Activated T-cell treated with anti-CD3 and anti-CD28 coated beads, Interleukin-2, amount 50 U/mL, for 48 hours (primary cell): ENCODE measurements at places on chromosomes 12 and 14.

DNA sequence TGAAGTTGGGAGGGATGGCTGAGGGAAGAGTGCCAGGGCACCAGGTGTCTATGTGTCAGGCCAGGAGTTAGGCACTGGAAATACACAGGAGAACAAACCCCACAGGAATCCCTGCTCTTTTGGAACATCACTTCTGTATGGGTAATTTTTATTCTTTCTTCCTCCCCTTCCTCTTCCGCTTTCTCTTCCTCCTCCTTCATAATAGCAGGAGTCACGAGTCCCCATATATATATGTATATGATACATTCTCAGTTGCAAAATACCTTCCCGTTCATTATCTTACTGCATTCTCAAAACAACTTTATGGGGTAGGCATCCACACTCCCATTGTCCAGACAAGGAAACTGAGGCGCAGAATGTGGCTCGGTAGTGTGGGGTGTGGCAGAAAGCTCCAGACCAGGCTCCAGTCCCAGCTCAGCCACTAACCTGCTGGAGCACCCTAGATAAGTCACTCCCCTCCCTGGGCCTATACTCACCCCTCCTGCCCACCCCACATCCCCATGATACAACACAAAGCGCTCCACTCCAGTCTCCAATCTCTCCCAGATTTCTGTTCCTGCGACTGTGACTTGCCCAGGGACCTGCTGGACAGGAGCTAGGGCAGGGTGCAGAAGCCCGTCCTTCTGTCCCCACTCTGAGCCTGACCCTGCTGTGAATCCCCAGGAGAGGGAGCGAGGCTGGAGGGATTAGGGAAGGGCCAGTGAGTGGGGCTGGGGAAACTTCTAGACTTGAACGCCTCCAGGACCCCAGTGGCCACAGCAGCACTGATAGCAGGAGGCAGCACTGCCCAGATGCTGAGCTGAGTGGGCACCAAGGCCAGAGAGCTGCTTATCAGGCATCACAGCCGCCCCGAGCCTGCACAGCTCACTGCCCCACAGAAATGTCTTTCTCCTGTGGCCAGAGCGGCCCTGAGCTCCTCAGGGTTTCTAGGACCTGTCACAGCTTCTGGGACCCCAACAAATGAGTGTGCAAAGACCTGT is 1.4 kb upstream of the AQP2 start:
- DNase-seq, result no peak

DNA sequence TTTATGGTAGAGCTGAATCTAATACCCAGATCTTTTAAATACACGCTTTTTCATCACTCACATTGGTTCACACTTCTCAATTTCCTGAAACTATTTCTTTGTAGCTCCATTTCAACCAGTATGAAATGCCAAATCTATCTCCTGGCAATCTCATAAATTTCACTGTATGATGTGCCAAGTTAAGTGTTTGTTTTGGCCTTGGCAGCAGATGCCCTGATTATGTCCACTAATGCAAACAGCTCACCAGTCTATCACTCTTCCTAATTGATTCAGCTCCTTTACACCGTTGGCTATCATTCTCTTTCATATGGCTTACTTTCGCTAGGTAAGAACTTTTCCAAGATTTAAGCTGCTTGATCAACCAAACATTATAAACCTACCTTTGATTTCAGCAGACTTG is 58.6 kb downstream of the ZFC3H1 start:
- no peak for DNase-seq

DNA sequence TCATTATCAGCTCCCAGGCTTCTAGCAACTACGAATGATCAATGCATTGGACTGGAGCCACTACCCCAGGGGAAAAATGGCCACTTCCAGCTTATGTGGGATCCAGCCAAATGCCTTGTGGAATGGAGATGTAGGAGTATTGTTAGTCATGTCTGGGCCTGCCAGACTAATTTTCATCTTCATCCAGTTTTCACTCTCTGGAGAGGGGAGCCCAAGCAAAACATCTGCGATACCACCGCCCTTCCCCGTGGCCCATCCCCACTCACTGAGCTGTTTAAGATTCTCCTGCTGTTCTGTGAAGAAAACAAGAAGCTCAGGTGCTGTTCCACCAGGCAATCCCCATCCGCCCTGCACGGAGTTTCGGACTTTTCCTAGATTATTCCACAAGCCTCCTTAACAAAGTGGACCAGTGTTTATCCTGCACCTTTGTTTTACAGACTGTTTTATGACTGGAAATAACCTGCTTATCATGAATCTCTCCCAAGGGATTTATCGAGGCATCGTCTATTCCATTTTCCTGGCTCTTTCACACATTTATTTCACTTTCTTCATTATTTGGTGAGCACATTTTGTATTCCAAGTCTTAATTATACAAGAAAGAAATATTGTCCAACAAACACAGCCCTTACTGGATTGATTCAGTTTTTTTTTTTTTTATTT is 35.5 kb upstream of the MAX start:
- no peak for DNase-seq

DNA sequence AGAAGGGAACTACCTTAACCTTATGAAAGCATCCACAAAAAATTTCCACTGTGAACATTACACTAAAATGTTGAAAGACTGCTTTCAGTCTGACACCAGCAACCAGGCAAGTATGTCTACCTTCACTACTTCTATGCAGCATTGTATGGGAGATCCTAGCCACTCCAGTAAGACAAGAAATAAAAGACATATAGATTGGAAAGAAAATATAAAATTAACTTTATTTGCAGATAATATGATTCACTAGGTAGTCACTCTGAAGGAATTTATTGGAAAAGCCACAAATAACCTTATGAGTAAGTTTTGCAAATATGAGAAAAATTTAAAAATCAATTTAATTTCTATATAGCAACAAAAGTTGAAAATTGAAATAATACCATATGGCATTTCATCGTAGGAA is 172.0 kb downstream of the RERGL start:
- no peak for DNase-seq

DNA sequence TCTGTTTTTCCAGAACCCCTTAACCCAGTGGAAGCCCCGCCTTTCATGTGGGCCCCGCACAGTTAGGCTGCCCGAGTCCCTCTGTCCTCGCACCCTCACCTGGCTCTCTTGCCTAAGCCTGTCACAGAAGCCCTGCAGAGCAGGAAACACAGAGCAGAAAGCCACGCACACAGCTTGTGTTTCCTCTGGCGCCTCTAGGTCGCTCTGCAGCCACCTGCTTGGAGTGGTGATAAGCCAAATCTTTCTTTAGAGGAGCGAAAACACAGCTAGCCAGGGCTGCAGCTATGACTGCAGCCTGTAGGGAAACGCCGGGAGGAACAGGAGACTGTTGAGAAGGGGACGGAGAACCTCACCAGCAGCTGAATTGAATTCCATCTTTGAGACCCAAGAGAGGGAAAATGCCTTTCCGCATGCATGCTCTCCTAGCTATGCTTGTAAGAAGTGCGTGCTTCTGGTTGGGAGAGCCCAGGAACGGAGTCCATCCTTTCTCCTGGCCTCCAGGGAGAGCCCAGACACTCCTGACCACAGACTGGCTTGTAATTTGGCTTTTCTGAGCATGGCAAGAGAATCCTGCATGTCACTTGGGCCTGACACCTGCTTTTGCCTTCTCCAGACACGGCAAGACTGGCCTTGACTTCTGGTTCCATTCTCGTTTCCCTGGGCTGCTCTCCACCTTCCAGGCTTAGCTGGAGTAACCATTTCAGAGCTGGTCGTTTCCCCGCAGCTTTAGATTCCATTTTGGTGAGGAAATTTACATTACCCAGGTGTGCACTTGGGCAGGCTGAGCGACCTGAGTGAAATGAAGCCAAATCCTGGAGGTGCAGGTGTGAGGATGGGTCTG is 301.6 kb downstream of the CACNA1C start:
- no peak for DNase-seq
